A172 (cell line): ENCODE measurements at places on chromosomes 16 and 17. TPM values are rescaled to one million over a fixed set of nuclear protein-coding genes. Genes with fewer than 3 reads are reported as not detected.
A peak's percentile ranks its signal among the peaks of the same experiment; 100 is the strongest.

DNA sequence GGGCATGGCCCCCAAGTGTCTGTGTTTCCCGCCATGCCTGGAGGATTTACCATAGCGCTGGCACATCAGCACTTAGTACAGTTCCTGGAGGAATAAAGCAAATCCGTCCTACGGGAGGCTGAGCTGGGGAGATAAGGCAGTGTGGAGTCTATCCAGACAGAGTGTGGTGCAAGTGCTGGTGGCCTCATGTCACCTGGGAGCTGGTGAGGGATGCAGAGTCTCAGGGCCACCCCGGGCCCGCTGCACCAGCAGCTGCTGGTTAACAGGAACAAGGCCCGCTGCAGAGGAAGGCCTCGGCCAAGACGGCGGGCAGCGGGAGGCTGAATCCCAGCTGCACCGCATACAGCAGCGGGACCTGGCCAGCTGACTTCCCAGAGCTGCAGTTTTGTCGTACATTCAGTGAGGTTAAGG is 57.3 kb upstream of the CDC42EP4 start:
- no peak for DNase-seq

DNA sequence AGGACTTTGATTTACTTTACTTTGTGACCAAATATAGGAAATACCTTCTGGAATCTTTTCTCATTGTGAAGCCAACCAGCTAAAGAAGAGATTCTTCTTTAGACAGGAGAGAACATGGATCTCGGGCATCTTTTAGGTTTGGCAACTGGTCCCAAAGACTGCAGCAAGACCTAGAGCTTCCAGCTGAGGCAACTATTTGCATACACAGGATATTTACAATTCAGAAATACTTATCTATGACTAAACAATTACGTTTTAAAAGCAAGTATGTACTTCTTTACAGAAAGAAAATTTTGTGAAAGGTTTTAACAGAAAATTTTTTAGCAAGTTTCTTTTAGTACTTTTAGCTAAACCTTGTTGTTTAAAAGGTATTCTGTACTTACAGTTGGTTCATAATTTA is 106.5 kb downstream of the MAP2K4 start:
- DNase-seq = no peak

GRCh38 chr17:7839876-7840261 is 5.9 kb downstream of the KDM6B start:
- DNase-seq = peak; percentile 24

- DNase-seq = no peak
Observed at GRCh38 chr17:75888484-75888883, 8.3 kb downstream of the TRIM65 start.

The PLEKHG4 gene
- 0.14 TPM in 1 of 2 replicates, not detected in the other for total RNA-seq

DNA sequence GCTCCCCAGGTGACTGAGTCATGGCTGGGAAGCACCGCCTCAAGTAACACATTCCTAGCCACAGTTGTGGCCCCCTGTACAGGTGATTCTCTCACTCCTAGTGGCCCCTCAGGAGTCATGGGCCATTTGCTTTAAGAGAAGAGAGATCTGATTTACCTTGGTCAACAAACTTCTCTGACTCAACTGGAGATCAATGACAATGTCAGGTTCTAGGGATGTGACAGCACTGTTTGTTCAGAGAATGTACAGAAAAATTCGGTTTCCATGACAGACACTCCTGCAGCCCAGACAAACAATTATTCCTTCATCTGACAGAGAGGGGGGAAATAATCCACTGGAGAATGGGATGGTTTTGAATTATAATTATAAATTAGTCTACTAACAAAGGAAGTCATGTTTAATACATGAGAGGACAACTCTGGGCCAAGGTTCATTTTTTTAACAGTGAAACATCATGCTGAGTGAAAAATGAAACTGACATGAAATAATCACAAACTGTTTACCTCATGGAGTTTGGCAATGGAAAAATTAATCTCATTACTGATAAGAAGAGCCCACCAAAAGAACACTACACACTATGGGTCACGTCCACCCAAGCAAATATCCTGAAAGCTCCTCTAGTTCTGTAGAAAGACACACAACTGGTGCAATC is 9.7 kb downstream of the ERN1 start:
- no peak for DNase-seq

DNA sequence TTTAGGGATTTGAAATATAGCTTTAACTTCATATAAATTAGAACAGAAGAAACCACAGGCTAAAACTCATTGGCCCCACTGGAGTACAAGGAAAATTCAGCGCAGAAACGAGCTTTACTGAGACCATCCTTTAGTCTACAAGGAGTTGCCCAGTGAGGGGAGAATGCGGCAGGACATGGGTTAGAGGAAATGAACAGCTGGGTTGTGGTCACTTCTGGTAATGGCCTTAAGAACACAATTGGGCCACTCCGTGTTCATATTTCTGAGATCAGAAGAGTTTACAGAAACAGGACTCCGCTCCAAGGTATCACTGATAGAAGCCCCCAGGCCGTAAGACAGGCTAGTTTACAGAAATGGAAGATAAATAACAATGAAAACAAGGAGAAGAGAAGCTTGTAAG is 188.3 kb downstream of the ZFHX3 start:
- DNase-seq = no peak

The NPIPB13 gene
- total RNA-seq = 0.03 and 0.50 TPM in 2 replicates
